Stimulated activated CD4-positive, alpha-beta T cell treated with anti-CD3 and anti-CD28 coated beads, Interleukin-12 subunit alpha, Interleukin-12 subunit beta, amount 100 ng/mL, for 24 hours (primary cell): ENCODE measurements at places on chromosomes 7 and 10.

DNA sequence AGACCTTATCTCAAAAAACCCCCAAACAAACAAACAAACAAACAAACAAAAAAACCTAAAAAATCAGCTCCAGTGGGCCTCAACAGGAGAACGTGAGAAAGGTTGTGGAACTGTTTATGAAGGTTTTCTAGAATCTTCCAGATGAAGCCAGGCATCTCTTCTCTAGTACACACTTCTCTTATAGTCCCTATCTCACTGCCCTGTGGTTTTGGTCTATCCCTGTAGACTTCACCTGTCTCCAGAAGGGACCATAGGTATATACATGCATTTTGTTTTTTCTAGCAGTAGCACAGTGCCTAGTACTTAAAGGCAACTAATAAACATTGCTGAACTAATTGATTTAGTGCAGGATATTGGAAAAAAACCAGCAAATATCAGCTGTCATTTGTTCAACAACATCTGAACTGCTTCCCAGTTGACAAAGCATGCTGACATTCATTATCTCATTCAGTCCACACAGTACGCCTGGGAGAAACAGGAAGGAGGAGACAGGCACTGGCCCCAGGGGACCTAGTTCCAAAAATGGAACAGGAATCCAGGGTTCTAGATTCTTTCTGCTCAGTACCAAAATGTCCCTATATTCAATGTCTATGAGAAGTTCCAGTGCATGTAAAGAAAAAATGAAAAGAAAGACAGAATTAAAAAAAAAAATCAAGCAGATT lies 59.8 kb downstream of the C10orf67 start:
- no peak for DNase-seq

GRCh38 chr7:105322655-105323277 lies 66.0 kb downstream of the SRPK2 start:
- no peak for DNase-seq

DNA sequence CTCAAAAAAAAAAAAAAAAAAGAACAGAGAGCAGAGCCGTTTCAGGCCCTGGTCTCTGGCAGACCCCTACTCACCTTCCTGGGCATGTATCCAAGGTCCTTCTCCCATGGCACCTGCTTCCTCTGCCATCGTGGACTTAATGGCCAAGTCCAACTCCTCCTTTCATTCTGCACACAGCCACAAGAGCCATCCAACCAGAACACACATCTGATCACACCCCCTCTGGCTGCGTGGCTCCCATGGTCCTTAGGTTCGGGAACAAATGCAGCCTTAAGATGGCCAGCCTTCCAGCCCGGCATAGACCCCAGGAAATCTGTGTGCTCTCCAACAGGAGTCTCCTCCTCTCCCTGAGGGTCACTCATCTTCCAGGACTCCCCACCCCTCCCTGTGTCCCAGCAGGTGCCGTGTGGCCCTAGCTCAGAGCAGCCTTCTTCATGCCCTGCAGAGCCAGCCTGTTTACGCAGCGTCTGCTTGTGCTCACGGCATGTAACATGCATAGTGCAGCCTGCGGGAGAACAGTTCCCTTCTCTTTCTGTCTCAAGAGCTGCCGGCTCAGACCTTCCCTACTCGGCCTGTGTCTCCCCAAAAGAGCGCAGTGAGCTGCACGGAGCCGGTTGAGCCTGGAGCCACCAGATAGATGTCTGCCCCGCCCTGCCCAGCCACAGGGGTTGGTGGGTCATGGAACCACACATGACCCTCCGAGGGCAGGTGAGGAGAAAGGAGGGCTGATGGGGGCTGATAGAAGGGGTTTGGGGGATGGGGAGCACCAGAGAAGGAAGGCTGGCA lies 157.3 kb downstream of the NRF1 start:
- DNase-seq, result no peak

DNA sequence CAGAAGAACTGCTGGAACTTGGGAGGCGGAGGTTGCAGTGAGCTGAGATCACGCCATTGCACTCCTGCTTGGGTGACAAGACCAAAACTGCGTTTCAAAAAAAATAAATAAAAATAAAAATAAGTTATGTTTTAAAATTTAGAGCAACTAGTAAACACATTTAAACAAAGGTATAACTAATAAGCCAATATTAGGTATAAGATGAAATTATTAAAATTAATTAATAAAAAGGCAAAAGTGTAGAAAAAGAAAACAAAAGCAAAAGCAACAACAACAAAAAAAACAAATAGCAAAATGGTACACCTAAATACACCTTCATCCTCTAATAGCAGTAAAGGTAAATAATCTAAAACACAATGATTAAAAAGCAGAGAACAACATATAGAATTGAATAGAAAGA lies 6.2 kb upstream of the OR6B1 start:
- no peak for DNase-seq

- DNase-seq, result no peak
Observed at GRCh38 chr10:89591796-89592271, 53.2 kb downstream of the PANK1 start.

DNA sequence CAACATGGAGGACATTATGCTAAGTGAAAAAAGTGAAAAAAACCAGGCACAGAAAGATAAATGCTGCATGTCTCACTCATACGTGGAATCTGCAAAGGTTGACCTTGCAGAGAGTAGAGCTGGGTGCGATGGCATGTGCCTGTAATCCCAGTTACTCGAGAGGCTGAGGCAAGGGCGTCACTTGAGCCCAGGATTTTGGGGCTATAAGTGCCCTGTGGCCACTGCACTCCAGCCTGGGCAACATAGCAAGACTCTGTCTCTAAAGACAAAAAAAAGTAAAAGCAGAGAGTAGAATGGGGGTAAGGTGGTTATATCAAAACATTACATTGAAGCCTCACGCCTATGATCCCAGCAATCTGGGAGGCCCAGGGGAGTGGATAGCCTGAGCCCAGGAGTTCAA lies 22.8 kb downstream of the CBX3 start:
- no peak for DNase-seq
